Stimulated activated CD4-positive, alpha-beta T cell treated with anti-CD3 and anti-CD28 coated beads, Interleukin-1b, Interleukin-23, amount 100 ng/mL, for 48 hours (primary cell): ENCODE measurements at places on chromosomes 11 and 22.

- DNase-seq, result no peak
These were observed 8.1 kb downstream of the UPK3A start for GRCh38 chr22:45292731-45293442.

GRCh38 chr22:44918166-44918924 is 91.5 kb downstream of the PHF21B start:
- no peak for DNase-seq

- no peak for DNase-seq
These were observed 84.9 kb downstream of the TRPC6 start for GRCh38 chr11:101498891-101499290.

- no peak for DNase-seq
These were observed 2.0 kb downstream of the SCARF2 start for GRCh38 chr22:20435436-20436306.

- DNase-seq, result no peak
These were observed 6.0 kb upstream of the ACER3 start for GRCh38 chr11:76854709-76855108.

GRCh38 chr11:14583252-14584034 is 60.2 kb upstream of the PDE3B start:
- DNase-seq, result no peak

- no peak for DNase-seq
These were observed 46.0 kb upstream of the PPARA start for GRCh38 chr22:46104170-46104880.

GRCh38 chr22:24289114-24289513 is 18.5 kb downstream of the SPECC1L start:
- no peak for DNase-seq

- no peak for DNase-seq
These were observed 110.7 kb downstream of the CACNA1I start for GRCh38 chr22:39681038-39681861.

DNA sequence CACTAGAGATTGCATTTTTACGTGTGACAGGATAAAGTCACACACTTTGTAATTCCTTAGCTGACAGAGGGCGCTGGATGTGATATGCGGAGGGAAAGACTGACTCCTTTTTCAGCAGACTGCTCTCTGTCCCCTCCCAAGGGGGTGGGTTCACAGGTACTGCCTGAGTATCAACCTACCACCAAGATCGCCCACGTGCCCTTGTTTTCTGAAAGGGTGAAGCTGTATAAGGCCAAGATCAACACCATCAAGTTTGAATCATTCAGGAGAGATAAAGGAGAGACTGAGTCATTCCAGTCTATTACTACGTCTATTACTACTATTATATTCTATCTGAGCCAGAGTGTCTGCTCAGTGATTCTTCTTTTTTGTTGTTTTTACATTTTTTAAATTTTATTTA is 30.7 kb downstream of the BUD13 start:
- no peak for DNase-seq

DNA sequence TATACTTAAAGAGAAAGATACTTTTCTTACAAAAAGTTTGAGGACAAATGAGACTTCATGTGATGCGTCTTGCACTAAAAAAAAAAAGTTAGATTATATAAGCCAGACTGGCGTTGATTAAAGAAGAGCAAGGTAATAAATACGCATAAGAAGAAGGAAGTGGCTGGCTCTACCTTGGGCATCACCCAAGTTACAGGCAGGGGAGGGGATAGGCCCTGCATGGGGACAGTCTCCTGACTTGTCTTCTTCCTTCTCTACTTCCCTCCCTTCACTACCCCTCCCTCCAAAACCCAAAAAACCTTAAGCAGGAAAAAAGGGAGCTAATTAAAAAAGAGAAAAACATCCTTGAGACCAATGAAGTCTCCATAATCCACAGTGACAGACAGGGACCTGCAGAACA is 22.3 kb upstream of the TMA7B start:
- DNase-seq, result no peak

DNA sequence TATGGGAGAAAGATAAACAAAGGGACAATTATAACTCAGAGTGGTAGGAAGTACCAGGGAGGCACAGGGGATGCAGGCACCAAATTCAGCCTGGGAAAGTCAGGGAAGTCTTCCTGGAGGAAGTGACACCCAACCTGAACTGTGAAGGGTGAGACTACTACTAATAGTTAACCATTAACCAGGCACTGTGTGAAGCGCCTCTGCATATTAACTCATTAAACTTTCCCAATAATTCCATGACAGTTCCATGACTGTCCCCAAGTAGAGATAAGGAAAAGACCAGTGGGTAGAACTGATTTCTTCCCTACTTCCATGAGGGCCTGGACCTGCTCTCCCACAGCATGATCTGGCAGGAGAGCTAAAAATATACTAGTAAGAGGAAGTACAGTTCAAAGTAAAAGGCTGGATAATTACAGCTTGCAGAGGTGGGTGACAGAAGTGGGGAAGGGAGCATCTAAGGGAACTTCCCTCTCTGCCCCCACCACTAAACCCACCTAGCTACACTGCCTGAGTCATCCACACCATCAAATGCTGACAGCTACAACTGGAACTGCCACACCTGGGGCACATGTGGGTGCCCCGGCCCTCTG is 4.7 kb upstream of the AP1B1 start:
- no peak for DNase-seq

DNA sequence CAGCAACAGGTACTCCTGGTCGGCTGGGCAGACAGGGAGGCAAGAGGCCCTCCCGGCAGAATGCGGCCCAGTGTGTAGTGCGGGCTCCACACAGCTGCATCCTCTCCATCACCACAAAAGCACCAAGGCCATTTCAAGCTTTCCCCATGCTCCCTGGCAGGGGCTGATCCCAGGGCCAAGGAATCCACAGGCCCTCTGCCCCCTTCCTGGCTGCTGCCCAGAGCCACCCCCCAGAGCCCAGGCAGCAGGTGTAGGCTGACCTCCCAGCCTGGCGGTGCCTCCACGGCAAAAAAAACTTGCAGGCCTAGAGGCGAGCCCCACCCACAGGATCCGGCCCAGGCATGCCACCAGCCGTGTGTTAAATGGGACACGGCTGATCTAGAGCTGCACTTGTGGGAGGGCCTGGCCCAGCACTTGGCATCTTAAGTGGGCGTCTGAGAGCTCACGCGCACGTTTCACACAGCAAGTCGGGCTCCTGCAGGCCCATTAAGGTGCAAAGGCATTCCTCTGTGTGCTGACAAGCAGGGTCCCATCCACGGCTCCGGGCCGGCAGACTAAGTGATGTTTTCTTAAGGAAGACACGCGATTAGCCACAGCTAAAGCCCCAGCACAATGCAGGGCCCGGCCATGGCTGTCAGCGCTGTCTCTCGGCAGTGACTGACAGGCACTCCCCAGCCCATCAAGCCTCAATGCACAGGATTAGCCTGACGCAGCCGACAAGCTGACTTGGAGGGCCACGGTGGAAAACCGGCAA is 19.8 kb upstream of the GNB1L start:
- DNase-seq, result peak; percentile 26

DNA sequence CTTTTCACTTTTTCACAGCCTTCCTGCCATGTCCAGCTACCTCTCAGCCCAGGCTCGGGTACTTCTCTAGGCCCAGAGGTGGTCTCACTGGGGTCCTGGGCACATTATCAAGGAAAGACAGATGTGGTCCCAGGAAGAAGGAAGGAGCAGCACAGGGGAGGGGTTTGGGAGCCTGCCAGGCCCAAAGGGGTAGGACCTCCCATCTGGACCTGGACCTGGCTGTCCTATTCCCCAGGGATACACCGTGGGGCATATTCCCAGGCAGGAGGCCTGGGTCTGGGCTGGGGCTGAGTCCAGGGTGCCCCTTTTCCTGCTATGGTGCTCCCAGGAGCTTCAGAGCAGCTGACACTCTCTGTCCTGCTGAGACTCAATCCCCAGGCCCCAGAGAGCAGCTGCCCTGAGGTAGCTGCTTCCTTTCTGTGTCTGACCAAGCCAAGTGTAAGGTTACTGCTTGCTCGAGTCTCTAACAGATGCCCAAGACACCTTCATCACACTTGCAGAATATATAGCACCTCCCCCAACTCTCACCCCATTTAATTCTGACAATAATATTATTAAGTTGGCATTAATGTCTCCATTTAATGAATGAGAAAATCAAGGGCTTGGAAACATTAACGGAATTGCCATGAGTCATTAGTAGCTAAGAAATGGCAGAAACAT is 232.0 kb downstream of the BUD13 start:
- DNase-seq, result no peak
